ENCODE measurements at places on chromosomes 4 and X.

GRCh38 chr4:82721819-82722423, 76.7 kb downstream of the SCD5 start:
- DNase-seq: no peak

DNA sequence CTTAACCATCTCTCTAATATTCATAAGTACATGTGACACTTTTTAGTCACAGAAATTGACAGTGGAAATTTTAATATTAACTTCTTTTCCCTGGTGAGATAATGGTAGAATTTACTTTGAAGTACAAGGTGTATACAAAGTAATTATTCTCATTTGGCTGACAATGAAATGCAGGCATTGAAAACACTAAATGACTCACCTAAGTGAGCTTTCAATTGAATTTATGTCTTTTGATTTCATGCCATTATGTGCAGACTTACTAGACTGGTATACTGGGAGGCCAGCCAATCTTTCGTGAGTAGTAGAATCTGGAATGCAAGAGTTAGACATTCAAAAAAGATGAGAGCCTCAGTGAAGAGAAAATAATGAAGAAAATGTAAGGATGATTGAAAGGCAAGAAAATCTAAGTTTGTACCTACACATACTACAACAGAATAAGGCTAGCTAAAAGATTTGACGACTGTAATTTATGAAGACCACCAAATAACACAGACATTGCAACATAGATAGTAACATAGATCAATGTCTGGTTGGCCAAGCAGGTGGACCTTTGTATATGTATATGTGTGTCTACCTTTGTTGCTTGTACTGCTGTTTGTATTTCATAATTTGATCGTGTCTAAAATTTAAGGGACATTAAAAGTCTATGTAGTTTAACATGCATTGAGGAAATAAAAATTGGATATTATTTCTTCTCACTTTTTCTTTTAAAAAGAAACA, 459.7 kb downstream of the IL15 start:
- no peak for DNase-seq

DNA sequence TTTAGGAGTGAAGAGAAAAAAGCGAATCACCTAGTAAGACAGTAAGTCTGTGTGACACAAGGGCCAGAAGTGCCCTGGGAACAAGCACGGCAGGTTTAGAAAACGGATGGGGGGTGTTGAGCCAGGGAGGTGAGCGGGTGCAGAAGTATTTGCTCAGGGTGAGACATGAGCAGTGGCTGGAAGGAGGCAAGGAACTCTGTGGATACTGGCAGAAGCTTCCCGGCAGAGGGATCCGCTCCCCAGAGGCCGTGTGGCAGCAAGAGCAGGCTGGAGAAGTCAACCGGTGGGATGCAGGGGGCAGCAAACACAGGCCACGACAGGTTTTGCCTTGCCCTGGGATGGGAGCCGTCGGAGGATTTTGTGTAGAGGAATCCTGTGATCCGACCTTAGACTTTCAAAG, 2.3 kb upstream of the UVSSA start:
- DNase-seq: no peak

DNA sequence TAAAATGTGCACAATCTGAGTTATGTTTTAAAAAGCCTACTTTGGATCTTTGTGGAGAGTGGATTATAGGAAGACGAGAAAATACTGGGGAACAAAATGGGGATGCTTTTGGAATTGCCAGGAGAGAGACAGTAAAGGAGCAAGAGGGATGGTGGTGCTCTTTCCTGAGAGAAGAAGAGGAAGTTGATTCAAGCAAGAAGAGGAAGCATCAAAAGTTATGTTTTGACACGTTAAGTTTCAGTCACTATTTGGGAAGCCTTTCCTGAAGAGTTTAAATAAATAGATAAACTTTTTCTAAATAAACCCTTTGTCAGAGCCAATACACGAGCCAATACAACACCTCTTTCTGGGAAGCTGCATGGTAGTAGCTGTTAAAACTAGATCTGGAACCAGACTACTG, 394.1 kb downstream of the GALNTL6 start:
- DNase-seq: no peak

GRCh38 chrX:73401591-73402266, 45.1 kb upstream of the CDX4 start:
- DNase-seq: no peak

DNA sequence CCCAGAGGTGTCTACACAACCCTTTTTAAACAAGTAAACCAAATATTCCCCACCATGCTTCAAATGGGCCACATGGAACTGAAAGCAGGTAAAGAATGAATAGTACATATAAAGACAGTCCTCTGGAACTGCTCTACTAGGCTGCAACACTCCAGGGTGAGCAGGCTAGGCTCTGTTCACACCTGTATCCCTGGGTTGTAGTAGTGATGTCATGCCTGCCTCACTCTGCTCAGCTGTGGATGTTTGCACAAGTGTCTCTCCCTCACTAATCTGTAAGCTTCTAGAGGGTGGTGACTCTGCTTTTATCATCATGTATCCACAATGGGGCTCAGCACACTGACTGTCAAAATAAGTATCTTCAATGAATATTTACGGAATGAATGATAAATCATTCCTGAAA, 20.4 kb downstream of the LEF1 start:
- no peak for DNase-seq

DNA sequence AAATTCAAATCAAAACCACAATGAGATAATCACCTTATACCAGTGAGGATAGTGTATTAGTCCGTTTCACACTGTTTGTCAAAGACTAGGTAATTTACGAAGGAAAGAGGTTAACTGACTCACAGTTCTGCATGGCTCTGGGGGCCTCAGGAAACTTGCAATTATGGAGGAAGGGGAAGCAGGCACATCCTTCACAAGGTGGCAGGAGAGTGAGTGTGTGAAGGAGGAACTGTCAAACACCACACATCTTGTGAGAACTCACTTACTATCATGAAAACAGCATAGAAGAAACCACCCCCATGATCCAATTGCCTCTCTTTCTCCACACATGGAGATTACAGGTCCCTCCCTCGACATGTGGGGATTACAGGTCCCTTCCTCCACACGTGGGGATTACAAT, 54.7 kb upstream of the TRPC5 start:
- no peak for DNase-seq

- no peak for DNase-seq
Measured at GRCh38 chrX:106611317-106611678, 480 bp upstream of the RADX start.

- DNase-seq: no peak
Measured at GRCh38 chr4:170979736-170980135, 833.5 kb upstream of the GALNTL6 start.

DNA sequence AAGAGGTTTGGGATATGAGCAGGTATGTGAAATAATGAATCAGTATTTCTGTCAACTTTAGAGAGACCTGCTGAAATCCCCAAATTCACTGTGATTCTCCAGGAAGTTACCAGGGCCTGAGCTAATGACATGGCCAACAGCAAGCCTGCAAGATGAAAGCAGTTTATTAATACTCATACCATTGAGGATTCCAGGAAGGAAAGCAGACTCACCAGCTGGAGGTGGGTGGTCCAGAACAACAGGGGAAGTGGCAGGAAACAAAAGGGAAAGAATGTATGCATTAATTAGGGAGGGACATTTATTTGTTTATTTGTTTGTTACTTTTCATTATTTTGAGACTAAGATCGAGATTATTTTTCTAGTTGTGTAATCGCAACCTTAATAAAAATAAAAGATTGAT, 196.6 kb upstream of the AGA start:
- no peak for DNase-seq

- no peak for DNase-seq
Measured at GRCh38 chr4:109214622-109215301, 87.7 kb downstream of the COL25A1 start.

GRCh38 chrX:30887288-30887687, 1.8 kb downstream of the TAB3 start:
- no peak for DNase-seq

DNA sequence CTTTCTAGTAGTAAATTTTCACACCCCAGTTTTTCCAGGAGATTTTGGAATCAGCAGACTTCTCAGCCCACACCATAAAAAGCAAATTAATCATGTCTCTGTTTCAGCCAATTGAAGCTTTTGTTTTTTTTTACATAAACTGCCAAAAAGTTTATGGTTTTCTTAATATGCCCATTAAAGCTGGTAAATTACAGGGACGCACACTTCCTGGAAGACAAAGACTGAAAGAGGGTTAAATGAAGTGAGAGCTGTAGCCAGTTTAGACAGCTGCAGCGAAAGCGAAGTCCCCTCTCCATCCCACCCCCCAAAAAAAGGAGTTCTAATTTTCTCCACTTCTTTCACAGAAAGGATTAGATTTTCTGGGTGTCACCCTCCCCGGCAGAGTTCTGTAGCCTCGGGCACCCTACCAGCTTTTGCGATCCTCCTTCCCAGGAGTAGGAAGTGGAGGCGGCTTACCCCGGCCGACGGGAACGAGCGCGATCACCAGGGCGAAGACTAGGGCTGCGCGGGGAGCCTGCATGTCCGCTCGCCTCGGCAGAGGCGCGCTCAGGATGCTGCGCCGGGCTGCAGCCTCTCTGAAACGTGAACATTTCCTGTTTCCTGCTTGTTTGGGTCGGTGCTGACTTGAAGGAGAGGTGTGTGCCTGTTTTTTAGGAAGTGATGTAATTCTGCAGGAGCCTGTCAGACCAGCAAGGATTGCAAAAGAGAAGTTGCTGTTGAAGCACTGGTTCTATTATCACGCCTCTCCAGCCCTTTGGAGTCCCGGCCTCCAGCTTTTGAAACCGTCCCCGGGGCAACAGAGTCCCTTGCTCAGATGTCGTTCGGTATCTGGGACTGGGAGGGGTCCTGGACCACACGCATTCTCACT, at the start of gene TMEM154:
Gene TMEM154, minus strand, starts transcription at position 584 of the 868 bp plus-strand sequence. Its CDS starts 64 bp downstream, at position 520.
- peak; percentile 16 for DNase-seq

- DNase-seq: no peak
Measured at GRCh38 chr4:82984459-82984858, 26.2 kb downstream of the LIN54 start.

- DNase-seq: no peak
Measured at GRCh38 chr4:61740886-61741285, 540.8 kb downstream of the ADGRL3 start.

- DNase-seq: no peak
Measured at GRCh38 chr4:10079256-10079655, 37.3 kb downstream of the WDR1 start.

- DNase-seq: no peak
Measured at GRCh38 chrX:40468033-40468846, 112.5 kb upstream of the ATP6AP2 start.

- no peak for DNase-seq
Measured at GRCh38 chr4:147984065-147984777, 252.3 kb downstream of the ARHGAP10 start.

- DNase-seq: no peak
Measured at GRCh38 chr4:5752376-5753184, 41.6 kb downstream of the EVC start.

- DNase-seq: no peak
Measured at GRCh38 chr4:16617011-16617410, 281.4 kb downstream of the LDB2 start.

GRCh38 chr4:80229590-80229989, 32.3 kb downstream of the PRDM8 start:
- DNase-seq: no peak

- DNase-seq: no peak
Measured at GRCh38 chrX:136467303-136467702, 20.4 kb upstream of the BRS3 start.

DNA sequence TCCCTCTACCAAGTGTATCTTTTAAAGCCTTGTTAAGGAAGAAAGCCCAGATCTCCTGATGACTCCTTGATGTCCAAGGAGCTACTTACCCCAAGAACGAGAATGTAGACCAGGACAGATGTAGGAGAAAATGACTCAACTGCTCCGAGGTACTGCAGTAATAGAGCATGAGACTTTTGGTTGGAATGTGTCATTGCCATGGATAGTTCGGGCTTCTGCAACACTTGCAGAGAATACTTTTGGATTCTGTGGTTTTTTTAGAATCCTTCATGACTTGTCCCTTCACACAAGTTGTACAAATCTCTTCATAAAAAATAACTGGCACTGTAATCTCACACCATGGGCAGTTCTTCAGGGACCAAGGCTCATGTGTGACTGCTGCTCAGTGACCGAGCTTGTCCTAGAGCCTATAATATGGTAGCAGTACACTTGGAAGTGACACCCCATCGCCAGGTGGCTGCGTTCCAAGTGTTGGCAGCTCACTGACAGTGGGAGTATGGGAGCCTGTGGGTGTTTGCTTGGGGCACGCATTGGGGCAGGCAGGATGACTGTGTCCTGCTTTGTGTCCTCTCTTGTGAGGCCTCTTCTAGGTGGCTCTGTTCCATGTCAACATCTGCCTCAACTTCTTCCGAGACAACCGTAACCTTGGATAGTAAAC, 87.9 kb upstream of the WDR1 start:
- DNase-seq: no peak

DNA sequence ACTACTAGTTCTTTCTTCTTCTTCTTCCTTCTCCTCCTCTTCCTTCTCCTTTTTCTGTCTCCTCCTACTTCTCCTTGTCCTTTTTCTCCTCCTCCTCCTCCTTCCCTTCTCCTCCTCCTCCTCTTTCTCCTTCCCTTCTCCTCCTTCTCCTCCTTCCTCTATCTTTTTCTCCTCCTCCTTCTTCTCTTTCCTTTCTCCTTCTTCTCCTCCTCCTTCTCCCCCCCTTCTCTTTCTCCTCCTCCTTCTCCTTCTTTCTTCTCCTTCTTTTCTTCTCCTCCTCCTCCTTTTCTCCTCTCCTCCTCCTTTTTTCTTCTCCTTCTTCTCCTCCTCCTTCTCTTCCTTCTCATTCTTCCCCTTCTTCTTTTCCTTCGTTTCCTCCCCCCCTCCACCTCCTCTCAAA, 21.8 kb upstream of the NAP1L5 start:
- DNase-seq: no peak

DNA sequence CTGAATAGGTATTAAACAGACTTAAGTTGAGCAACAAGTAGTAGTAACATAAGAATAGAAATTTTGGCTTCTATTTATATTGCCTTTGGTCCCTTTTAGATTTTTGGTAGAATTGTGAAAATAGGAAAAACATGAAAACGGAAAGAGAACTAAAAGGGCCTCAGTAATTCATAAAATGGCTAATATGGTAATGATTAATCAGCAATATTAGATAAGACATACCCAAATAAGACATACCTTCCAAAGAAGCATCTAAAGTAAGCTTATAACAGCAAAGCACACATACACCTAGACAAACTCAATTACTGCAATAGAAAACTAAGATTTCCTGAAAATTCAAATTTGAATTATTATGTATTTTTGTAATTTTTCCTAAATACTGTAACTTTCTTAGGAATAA, 46.4 kb downstream of the CHIC2 start:
- no peak for DNase-seq

DNA sequence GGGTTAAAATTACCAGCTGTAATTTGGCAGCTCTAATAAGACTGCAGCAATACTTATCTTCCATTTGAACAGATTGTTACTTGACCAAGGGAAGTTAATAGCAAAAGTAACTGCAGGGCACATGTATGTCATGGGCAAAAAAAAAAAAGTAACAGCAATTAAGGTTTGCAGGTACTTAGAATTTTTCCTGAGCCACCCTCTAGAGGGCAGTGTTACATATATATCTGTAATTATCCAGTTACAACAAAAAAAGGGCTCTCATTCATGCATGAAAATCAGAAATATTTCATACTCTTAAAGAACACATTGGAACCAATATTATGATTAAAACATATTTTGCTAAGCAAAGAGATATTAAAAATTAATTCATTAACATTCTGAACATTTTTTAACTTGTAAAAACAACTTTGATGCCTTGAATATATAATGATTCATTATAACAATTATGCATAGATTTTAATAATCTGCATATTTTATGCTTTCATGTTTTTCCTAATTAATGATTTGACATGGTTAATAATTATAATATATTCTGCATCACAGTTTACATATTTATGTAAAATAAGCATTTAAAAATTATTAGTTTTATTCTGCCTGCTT, 25.1 kb downstream of the XIAP start:
- DNase-seq: no peak
